ENCODE measurements at places on chromosomes 4 and X.

- DNase-seq = no peak
Observed at GRCh38 chr4:53629296-53629695, 38.0 kb upstream of the LNX1 start.

DNA sequence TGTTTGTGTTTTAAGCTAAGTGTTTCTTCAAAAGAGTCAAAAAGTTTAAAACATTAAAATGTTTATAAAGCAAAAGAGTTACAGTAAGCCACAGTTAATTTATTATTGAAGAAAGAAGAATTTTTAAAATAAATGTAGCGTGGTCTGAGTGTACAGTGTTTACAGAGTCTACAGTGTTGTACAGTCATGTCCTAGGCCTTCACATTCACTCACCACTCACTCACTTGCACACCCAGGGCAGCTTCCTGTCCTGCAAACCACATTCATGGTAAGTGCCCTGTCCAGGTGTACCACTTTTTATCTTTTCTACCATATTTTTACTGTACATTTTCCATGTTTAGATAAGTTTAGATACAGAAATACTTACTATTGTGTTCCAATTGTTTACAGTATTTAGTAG is 239.7 kb upstream of the AGA start:
- DNase-seq = no peak

GRCh38 chrX:150704030-150704613 is 10.9 kb downstream of the MTMR1 start:
- DNase-seq = no peak

- DNase-seq = no peak
Observed at GRCh38 chr4:104421566-104421965, 73.1 kb downstream of the CXXC4 start.

All from CD4-positive, alpha-beta T cell treated with Interleukin-10 for 1 hour (primary cell).